ENCODE measurements at places on chromosomes 7 and 10.

- DNase-seq, result no peak
Measured at GRCh38 chr7:27606270-27607209, 56.1 kb downstream of the HIBADH start.

GRCh38 chr10:78910886-78911285 is 157.9 kb upstream of the ZMIZ1 start:
- no peak for DNase-seq

- no peak for DNase-seq
Measured at GRCh38 chr10:89924261-89924660, 222.9 kb downstream of the KIF20B start.

DNA sequence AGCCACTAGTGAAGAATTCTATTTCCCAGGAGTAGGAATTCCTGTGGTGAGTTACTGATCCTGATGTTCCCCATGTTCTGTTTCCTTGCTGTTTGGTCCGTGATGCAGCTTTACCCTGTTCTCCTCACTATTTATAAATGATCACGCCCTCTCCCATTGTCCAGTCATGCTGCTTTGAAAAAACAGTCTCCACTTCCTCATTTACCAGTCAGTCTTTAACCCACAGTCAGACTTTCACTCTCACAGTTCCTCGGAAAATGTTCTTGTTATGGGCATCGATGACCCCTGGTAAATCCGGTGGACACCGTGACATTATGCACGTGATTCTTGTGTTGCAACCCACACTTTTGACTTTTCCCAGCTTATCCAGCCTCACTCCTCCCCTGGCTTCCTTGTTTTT is 14.4 kb downstream of the SCIN start:
- DNase-seq, result no peak

DNA sequence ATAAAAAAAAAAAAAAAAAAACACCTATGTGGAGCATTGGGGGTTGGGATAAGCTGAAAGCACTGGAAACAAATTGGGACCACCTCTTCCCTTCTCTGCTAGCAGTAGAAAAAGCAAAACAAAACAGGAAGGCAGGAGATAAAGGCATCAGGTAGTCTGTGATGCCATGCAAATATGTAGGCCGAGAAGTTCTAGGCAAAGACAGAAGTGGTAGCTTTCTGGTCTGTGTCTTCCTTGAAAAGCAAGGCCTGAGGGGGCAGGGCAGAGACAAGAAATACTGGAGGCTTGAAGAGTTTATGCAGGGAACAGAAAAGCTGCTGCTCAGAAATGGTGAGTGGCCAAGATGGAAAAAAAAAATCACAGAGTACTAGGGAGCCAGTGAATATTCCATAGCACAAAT is 111.1 kb downstream of the ELMO1 start:
- DNase-seq, result no peak

GRCh38 chr7:151126491-151127137 is 40.3 kb downstream of the AGAP3 start:
- DNase-seq, result no peak

DNA sequence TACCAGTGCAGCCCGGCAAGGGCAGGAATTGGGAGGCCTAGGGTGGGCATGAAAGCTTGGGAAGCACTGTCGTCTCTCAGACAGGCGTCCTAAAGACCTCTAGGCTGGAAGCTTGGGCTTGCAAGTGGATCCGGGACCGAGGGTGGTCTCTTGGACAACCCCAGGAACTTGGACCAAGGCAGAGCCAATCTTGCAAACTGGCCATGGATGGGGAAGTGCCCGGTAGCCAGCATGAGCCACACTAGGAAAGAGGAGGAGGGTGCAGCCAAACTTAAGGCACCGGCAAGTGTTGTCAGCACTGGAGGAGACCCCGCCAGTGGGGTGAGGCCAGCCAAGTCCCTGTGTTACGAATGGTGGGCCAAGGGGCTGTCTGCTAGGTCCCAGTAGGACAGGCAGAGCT is 8.5 kb downstream of the LRIT2 start:
- no peak for DNase-seq

DNA sequence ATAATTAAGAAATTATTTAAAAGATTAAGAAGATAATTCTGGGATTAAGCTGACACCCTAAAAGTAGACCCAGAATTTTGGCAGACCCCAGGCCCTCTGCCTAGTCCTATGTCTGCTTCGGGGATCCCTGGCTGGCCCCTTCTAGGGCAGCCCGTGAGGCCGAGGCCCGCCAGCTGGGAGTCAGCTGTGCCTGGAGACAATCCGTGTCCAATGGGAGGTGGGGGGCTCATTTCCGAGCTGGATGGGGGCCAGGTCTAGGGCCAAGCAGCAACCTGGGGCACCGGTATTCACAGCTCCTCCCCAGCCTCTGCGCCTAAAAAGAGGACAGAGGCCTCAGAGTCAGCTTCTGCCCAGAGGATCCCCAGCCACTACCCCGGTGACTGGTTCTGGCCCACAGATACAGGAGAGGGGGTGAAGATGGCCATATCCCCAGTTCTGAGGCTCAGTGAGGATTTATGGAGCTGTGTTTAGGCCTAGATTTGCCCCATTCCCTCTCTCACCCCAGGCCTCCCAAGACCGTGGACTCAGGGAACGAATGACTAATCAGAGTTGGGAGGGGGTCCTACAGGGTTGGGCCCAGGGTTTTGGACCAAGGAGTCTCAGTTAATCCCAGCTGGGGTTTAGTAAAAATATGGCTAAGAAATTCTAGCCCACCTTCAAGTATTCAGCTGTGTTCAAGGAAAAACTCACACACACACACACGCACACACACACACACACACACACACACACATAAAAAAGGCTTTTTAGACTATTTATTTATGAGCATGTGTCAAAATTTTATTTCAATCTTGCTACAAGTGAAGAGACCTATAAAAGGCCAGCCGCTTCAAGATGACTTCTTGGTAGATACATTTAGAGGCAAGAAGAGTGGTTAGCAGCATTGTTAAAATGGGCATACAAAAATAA is 37.4 kb upstream of the LBX1 start:
- no peak for DNase-seq

DNA sequence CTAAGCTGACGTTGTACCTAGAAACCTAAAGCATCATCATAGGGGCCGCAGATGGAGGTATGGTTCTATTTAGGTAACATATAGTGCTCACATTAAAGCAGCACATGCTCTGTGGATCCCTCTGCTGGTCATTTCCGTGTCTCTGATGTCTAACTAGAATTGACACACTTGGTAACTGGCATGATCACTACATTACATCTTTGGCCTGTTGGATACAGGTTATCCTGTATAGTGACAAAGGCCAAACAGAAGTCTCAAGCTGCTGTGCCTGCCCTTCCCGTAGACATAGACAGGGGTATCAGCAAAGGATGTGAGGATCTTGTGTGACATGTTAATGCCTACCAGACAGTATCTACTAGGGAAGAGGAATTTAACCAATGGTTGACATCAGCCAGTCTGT is 51.2 kb downstream of the KIF5B start:
- DNase-seq, result peak; percentile 53

- DNase-seq, result no peak
Measured at GRCh38 chr7:13077466-13077865, 390.0 kb downstream of the ARL4A start.

DNA sequence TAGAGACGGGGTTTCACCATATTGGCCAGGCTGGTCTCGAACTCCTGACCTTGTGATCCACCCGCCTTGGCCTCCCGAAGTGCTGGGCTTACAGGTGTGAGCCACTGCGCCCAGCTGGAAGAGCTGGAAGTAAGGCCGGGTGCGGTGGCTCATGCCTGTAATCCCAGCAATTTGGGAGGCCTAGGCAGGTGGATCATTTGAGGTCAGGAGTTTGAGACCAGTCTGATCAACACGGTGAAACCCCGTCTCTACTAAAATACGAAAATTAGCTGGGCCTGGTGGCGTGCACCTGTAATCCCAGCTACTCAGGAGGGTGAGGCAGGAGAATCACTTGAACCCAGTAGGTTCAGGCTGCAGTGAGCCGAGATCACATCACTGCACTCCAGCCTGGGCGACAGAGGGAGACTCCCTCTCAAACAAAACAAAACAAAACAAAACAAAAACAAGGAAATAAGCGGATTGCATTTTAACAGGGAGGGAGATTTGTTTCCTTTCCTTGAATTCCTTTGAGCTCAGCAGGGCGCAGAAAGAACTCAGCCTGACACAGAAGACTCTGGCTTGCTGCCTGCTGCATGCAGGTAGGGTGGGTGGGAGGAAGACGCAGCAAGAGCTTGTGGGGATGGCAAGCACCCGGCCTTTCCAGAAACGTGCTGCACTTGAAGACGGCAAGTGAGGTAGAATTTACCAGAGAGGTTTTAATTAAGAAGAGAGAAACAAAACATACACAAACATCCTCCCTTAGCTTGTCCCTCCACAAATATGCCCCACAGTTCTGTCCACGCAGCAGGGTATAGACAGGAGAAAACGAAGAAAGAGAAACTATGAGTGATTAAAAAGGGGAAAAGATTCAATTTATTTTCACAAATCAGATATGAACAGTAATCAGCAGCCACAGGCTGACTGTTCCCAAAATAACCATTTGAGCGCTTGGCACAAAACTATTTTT is 148.0 kb downstream of the RNF216 start:
- no peak for DNase-seq

GRCh38 chr7:157976406-157976805 is 611.2 kb downstream of the PTPRN2 start:
- no peak for DNase-seq

DNA sequence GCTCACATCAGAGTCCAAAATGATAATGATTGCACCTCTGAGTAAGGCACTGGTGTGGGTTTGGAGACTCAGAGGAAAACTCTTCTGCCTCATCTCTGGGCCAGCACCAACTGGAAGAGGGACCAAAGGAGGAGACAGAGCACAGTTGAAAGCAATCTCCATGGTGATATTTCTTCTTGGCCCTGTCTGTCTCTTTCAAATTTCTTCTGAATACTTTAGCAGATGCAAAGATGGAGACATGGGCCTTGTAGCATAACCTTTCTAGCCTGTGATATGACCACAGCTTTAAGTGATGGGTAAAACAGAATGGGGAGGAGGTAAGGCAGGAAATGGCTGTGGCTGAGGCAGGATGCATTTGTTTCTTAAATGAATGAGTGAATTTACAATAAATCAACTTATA is 12.2 kb upstream of the GIMAP7 start:
- DNase-seq, result peak; percentile 64

- no peak for DNase-seq
Measured at GRCh38 chr10:130495116-130495862, 359.1 kb downstream of the GLRX3 start.
